ENCODE measurements at places on chromosomes 7 and 10.

DNA sequence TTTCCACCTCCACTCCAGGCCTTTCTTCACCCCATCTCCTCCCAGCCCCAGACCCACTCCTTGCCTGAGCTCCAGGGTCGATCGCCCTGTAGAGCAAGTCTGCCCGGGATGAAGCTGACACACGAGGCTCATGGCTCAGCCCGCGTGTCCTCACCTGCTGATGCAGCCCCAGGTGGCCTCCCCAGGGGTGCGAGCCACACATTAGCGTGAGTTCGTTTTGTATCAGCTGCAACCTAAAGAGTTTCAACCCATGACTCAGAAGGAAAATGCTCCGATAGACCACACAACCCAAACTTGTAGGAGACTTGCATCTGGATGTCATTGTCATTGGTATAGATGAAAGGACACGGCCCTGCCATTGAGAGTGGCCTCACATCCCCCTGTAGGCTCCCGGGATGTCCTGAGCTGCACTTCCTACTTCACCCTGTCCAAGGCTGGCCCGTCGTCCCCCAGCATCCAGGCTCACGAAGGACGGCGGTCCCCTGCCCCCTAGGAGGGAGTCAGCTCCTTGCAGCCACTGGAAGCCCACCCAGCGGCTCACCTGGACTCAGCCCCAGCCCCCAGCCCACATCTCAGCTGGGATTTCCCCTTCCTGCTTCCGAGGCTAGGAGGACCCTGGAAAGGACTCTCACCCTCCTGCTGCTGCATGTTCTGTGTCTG, 97.7 kb downstream of the HTR5A start:
- DNase-seq = no peak

DNA sequence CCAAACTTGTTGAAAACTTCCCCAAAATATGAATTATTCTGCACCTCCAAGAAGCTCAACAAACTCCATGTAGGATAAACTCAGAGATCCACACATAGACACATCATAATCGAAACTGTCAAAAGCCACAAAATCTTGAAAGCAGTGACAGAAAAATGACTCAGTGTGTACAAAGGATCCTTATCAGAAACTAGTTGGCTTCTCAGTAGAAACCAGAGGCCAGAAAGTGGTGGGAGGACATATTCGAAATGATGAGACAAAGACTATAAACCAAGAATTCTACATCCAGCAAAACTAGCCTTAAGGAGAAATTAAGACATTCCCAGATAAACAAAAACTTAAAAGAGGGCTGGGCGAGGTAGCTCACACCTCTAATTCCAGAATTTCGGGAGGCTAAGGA, 38.5 kb downstream of the MCMBP start:
- DNase-seq = no peak

GRCh38 chr7:106098889-106099288, 13.2 kb downstream of the SYPL1 start:
- no peak for DNase-seq

DNA sequence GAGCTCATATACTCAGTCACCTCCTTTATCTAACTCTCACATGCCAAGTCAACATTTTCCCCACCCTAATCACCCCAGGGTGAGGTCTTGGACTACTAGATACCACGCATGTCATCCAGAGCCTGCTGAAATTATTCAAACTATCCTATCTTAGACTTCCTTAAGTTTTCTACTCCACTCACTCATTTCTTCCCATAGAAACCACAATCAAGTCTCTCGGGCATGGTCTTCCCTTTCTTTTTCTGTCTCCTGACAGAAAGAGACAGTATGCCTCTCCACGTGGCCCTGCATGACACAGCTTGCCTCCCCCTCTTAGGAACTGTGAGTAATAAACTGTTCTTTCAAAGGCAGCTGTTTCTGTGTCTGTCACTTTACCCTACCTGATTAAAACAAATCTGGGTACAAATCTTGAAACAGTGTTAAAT, 29.4 kb downstream of the TAS2R41 start:
- DNase-seq = no peak

- no peak for DNase-seq
These were observed 121.6 kb downstream of the SPAG6 start for GRCh38 chr10:22466763-22467334.

Data from adipocyte (in vitro differentiated cells).